Suprapubic skin (tissue), 4 donors: ENCODE measurements at places on chromosomes 5 and 9.

DNA sequence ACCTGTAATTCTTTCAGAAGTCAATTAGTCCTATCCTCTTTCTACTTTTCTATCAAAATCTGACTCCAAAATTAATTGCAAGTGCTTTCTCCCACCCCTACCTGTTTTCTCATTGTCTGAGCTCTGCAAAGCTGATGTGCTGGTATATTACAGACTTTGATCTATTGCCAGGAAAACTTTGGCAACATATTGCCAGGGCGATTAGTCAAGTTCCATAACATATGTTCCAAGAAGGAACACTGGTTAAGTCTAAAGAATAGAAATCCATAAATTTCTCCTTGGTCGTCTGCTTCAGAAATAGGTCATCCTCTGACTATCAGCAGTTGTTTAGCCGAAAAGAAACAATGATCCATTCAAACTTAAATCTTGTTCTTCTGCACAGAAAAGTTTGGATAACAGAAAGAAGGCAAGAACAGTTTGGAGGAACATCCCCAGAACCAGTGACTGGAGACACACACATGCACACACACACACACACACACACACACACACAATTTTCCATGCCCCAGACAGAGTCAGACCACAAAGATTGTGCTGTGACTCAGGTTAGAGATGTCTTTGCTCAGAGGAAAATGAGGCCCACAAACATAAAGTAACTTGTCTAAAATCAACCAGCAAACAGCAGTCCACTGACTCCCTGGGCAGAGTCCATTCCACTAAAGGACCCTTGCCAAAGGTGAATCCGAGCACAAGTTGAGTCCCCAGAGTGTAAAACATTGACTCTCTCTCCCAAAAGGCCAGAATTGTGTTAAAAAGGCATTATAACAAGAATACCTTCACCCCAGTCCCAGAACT is 202.1 kb downstream of the DEPDC1B start:
- no peak for DNase-seq

DNA sequence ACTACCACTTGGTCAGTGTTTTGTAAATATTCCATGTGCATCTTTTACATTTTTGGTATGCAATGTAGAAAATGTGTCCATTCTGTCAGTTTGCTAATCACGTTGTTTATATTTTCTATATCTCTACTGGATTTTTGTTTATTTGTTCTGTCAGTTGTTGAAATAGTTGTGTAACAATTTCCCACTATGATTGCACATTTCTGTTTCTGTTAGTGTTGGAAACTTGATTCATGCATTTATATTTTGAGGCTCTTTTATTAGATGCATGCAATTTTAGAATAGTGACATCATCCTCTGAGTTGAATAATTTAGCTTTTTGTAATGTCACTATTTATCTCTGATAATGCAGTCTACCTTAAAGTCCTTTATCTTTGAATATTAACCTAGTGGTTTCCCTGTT is 25.8 kb upstream of the LECT2 start:
- DNase-seq: no peak

- DNase-seq: no peak
Measured at GRCh38 chr9:93712896-93713295, 136.5 kb downstream of the PHF2 start.

GRCh38 chr5:101431201-101431600 is 528.1 kb upstream of the ST8SIA4 start:
- no peak for DNase-seq

DNA sequence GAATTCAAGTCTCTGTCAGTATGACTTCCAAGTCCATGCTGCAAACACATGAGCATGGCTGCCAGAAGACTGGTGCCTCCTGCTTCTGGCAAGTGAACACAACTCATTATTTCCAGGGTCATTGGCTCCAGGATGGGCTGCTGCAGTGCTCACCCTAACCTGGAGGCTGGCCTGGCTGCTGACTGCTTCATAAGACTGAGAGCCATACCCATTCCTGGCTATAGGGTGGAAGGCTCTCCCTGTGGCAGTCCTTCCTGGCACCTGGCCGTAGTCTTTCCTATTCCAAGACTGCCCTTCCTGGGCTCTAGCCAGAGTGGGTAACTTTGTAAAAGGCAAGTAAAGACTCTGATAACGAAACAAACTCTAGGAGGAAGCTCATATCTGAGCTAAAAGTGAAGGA is 51.2 kb downstream of the CXXC5 start:
- no peak for DNase-seq

- no peak for DNase-seq
Measured at GRCh38 chr9:134287591-134288491, 38.4 kb upstream of the RXRA start.

- DNase-seq: no peak
Measured at GRCh38 chr5:181199881-181200638, 4.9 kb downstream of the TRIM7 start.

DNA sequence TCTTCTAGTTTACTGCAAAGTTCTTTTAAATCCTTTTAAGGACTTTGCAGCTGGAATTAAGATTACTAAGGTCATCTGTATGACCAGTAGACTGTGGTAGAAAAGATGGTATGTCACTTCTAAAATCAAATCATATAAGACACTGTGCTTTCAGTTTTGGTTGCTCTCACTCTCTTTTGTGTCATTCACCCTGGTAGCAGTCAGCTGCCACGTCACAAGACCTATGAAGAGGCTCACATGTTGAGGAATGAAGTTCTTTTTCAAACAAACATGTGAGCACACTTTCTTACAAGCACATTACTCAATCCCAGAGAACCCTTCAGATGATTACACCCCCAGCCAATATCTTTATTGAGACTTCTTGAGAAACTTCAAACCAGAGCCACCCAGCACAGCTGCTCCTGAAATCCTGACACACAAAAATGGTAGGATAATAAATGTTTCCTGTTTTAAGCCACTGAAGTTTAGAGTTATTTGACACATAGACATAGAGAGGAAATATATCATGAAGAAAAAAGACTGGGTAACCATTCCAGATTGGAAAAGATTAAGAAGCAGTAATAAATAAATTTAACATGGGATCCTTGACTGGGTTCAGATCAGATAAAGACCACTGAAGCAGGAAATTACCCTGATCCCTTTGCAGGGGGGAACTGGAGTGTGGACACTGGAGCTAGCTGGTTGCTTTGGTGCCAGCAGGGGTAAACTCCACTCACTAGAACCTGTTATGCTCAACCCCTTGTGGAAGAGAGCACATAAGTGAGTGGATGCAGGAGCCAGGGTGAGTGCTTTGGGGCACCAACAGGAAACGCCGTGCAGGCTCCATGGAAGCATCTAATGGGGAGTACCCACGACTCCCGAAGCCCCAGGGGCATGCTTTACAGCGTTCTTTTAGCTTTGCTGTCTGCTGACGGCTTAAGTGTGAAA is 64.1 kb downstream of the SLCO4C1 start:
- DNase-seq: no peak

DNA sequence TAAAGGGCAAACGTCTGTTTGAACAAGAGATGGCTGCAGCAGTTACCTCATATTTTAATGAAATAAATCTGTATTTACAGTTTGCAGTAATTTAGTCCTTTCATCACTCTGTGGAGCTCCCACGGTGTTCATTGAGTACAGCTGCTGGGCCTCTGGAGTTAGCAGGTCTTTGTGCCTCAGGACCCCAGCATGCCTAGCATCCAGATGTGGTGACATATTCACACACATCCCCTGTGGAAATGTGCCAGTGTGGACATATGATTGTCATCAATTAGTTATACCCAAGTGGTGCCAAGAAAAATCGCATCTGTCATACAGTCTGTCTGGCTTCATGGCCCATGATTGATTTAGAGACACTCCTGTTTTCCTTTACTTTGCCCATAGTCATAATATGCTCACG is 77.3 kb downstream of the NNT start:
- no peak for DNase-seq

GRCh38 chr9:124808246-124808956 is 31.5 kb downstream of the OLFML2A start:
- DNase-seq: no peak
